Chondrocyte (in vitro differentiated cells): ENCODE measurements at places on chromosomes 2 and 18. TPM values are rescaled to one million over a fixed set of nuclear protein-coding genes. Genes with fewer than 3 reads are reported as not detected.

GRCh38 chr2:70711191-70711590 lies 56.8 kb downstream of the ADD2 start:
- no peak overlapping the region for H3K27ac ChIP-seq
- H3K4me1 ChIP-seq: no peaks in the 10 kb centered on the region
- H3K36me3 ChIP-seq: no peaks in the 10 kb centered on the region
- peaks cover 21% of the 10 kb centered on the region for H3K27me3 ChIP-seq

DNA sequence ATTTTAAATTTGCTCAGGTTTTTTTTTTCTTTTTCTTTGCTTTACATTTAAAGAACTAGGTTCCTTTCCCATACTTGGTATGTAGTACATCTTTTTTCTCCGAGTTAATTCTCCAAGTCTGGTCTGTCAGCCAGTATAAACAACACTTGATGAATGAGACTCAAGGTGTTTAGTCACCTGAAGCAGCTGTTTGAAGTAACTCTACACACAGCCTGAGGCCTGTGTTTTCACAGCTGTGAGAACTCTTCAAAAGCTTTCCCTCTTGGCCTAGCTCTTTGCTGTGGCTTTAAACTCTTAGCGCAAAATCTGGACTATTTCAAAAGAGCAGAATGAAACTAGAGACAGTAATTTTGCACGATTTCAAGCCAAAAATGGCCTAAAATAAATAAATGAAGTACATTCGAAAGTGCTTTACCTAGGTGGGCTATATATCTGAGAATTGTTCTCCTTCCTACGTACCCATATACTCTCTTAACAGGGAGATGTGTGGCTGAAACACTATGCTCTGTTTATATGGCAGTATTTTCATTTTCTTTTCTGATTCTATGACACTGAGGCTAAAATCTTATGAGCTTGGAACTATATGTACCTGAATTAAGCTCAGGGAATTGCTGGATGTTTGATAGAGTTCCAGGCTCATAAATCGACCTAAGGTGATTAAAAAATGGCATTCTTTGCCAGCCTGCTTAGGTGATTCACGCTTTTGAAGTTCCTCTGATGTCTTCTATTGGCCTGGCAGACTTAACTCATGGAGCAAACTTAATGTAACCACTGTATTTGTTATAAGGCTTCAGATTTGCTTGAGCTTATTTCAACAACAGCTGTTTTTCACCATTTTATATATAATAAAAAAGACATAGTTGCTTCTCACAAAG lies 1044.1 kb upstream of the ZEB2 start:
- no peaks in the 10 kb centered on the region for H3K36me3 ChIP-seq
- no peaks in the 10 kb centered on the region for H3K27me3 ChIP-seq
- no peak overlapping the region for H3K4me3 ChIP-seq
- no peak for DNase-seq
- H3K27ac ChIP-seq: peak overlapping the region; percentile 17
- peaks cover 10% of the 10 kb centered on the region for H3K4me1 ChIP-seq

DNA sequence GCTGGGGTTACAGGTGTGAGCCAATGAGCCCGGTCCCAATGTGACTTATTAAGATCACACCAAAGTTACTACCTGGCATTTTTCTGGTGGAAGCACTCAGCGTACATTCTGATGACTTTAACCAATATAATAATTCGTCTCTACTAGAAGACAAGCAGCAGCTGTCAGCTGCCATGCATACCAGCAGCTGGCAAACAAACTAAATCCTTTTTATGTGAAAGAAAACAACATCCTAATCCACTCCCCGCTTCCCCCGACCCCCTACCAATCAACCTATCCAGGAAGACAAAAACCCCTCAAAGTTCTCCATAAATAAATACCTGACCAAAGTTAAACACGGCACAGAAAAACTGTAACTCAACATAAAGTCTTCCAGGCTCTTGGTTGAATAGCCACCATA lies 42.1 kb downstream of the GPR155 start:
- no peak overlapping the region for H3K4me3 ChIP-seq
- peaks cover 31% of the 10 kb centered on the region for H3K4me1 ChIP-seq
- H3K27me3 ChIP-seq: no peaks in the 10 kb centered on the region

Gene MOCOS
- 6.7 to 15.7 TPM (median 13.2 TPM) in 3 replicates for total RNA-seq

Gene G6PC2
- not detected in 3 replicates for total RNA-seq

DNA sequence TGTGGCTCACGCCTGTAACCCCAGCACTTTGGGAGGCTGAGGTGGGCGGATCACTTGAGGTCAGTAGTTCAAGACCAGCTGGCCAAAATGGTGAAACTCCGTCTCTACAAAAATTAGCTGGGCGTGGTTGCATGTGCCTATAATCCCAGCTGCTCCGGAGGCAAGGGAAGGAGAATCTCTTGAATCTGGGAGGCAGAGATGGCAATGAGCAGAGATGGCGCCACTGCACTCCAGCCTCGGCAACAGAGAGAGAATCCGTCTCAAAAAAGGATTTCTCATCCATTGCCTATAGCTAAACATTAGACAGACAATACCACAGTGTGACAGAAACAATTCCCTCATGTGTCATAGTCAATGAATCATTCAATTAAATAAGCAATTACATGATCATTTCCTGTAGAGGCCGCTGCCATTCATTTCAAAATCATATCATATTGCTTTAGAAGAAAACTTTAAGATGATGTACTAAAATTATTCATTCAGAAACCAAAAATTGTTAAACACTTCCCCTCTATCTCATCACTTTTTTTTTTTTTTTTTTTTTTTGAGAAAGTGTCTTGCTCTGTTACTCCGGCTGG lies 69.5 kb upstream of the TGIF1 start:
- H3K27me3 ChIP-seq: no peaks in the 10 kb centered on the region
- peaks cover 7% of the 10 kb centered on the region for H3K4me1 ChIP-seq
- no peak overlapping the region for H3K27ac ChIP-seq
- H3K4me3 ChIP-seq: no peak overlapping the region

GRCh38 chr2:1603521-1603920 lies 140.8 kb downstream of the PXDN start:
- H3K27me3 ChIP-seq: peaks cover 11% of the 10 kb centered on the region
- H3K36me3 ChIP-seq: no peaks in the 10 kb centered on the region
- H3K4me3 ChIP-seq: no peak overlapping the region
- H3K4me1 ChIP-seq: peaks cover 5% of the 10 kb centered on the region

GRCh38 chr2:75586971-75587370 lies 26.2 kb upstream of the EVA1A start:
- peaks cover 32% of the 10 kb centered on the region for H3K4me1 ChIP-seq
- no peaks in the 10 kb centered on the region for H3K27me3 ChIP-seq
- DNase-seq: no peak
- no peak overlapping the region for H3K27ac ChIP-seq
- no peak overlapping the region for H3K4me3 ChIP-seq
- H3K36me3 ChIP-seq: no peaks in the 10 kb centered on the region

DNA sequence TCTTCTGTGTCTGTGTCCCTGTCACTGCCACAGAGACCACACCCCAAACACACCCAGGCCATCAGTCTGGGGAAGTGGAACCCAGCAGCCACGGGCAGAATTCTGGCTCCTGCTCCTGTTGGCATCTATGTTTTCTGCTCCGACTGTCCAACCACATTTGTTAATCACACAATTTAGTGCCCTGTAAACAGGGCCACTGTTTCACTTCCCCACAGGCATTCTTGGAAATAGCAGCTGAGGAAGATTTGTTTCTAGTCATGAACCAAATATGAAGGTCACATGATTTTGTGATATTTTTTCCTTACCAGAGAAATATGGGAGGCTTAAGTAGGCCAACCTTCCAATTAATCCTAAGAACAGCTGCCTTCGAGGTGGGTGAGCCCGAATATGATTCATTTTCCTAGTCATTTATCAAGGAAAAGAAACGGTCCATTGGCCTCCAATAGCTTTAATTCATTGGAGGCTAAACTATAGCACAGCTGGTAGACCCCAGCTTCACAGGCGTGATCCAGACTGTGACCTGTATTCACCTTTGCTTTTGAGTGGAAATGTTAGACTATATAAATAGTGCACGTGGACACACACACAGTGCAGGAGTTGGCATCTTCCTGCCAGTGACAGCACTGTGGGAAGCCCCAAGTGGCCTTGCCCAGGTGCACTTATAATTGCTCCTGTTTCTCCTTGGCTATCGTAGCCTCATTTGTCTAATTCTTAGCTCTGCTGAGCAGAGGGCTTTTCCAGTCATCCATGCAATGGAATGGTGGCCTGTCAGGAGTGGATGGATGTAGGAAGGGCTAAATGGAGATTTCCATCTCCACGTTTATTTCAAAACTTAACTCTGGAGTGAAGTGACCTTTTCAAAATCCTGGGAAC lies 267.9 kb downstream of the LPIN1 start:
- H3K27me3 ChIP-seq: peaks cover 26% of the 10 kb centered on the region
- no peaks in the 10 kb centered on the region for H3K36me3 ChIP-seq
- no peak overlapping the region for H3K4me3 ChIP-seq
- DNase-seq: no peak
- H3K4me1 ChIP-seq: no peaks in the 10 kb centered on the region
- no peak overlapping the region for H3K27ac ChIP-seq

DNA sequence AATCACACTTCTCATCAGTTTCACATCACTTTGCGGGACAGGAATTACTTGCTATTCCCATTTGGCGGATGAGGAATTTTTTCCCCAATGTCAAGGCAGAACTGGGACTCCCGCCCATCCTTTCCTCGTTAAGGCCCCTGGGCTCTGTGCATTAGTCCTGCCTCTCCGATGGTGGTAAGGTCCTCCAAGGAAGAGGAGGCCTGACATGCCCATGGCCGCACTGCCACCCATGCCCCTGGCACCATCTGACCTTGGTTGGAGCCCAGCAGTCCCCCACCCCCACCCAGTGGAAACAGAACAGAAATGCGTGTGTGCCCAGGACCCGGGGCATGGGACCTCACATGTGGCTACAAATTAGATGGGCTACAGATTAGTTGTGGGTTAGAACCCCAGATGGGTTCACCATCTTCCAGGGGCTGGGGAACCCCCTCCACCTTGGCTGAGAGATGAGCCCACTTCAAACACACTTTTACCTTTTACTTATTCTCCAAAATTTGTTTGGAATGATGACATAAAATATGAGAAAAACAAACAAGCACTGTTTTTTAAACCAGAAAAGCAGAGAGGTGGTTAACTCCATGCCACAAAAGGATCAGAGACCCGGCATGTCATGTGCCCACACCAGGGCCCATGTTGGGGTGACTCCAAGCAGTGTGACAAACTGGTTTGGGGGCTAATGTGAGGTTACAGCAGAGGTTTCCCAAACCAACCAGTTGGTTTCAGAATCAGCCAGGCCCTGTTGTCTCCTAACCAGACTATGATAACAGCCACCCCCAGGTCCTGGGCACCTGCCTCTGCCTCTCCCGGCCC lies 11.0 kb upstream of the DUSP2 start:
- peaks cover 8% of the 10 kb centered on the region for H3K27me3 ChIP-seq
- no peaks in the 10 kb centered on the region for H3K4me1 ChIP-seq
- H3K4me3 ChIP-seq: no peak overlapping the region
- no peaks in the 10 kb centered on the region for H3K36me3 ChIP-seq

Gene WDFY1
- total RNA-seq: 52.3 to 68.0 TPM (median 61.3 TPM) in 3 replicates

Gene IAH1
- 66.6 to 72.9 TPM (median 67.8 TPM) in 3 replicates for total RNA-seq

Gene ALPP
- total RNA-seq: not detected in 3 replicates

Gene DUSP2
- 0.31 to 1.3 TPM (median 1.1 TPM) in 3 replicates for total RNA-seq

Gene MTIF2
- total RNA-seq: 18.3 to 20.6 TPM (median 20.5 TPM) in 3 replicates

DNA sequence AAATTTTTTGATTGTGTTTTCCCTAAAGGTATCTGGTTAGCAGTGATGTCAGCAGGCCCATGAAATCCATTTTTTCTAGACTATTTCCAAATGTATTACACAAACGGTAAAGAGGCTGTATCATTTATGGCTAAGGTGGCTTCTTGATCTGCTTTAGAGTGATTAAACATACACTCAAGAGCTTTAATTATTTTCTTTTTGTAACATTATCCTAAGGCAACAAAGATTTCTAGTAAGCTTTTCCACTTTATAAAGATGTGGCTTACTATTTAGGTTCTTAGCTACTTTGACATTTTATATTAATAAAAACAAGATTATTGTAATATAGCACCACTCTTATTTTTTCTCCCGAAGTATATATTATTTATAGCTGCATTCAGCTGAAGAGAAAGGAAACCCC lies 16.5 kb downstream of the MFF start:
- no peak overlapping the region for H3K27ac ChIP-seq
- H3K4me3 ChIP-seq: no peak overlapping the region
- peaks cover 9% of the 10 kb centered on the region for H3K36me3 ChIP-seq
- no peak for DNase-seq

DNA sequence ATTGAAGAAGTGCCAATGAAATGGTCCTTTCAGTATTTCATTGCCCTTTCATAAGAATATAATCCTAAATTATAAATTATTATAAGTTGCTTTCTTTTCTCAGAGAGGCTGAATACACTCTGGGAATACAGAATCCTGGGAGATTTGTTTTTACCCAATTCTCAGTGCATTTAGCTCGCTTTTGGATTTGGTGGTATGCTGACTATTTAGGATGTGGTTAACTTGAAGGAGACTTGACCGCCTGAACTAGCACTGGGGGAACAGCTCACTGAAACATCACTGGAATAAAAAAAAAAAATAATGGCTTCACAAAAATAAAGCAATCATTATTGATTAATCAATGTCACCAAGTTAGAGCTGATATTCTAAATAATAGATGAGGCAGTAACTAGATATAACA lies 10.2 kb downstream of the TNFAIP6 start:
- H3K27ac ChIP-seq: peak overlapping the region; percentile 49
- H3K36me3 ChIP-seq: no peaks in the 10 kb centered on the region
- H3K4me3 ChIP-seq: no peak overlapping the region
- no peaks in the 10 kb centered on the region for H3K27me3 ChIP-seq

DNA sequence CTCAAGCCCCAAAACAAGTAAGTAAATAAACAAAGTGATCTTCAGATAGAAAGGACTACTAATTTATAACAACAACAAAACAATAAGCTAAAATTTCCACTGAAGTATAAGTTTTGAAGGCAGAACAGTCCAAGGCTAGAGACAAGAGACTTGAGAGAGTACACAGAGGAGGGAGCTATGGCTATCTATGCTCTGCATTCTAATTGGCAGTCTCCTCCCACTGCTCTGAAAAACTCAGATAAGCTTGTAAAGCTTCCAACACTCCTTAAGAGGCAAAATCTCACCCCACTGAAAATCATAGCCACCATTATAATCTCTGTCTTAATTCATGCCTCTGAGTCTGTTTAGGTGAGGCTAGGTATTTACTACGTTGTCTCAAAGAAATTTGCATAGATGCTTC lies 714.6 kb upstream of the LRATD1 start:
- no peaks in the 10 kb centered on the region for H3K27me3 ChIP-seq
- no peak overlapping the region for H3K4me3 ChIP-seq
- H3K27ac ChIP-seq: no peak overlapping the region
- H3K36me3 ChIP-seq: no peaks in the 10 kb centered on the region
- DNase-seq: no peak
- no peaks in the 10 kb centered on the region for H3K4me1 ChIP-seq

Gene UGT1A7
- total RNA-seq: 0.12 to 0.23 TPM in 2 of 3 replicates, not detected in the other

GRCh38 chr2:118012778-118013177 lies 1.1 kb downstream of the CCDC93 start:
- no peak overlapping the region for H3K27ac ChIP-seq
- peak overlapping the region; percentile 94 for H3K4me3 ChIP-seq
